ENCODE measurements at places on chromosomes 3 and 15.

DNA sequence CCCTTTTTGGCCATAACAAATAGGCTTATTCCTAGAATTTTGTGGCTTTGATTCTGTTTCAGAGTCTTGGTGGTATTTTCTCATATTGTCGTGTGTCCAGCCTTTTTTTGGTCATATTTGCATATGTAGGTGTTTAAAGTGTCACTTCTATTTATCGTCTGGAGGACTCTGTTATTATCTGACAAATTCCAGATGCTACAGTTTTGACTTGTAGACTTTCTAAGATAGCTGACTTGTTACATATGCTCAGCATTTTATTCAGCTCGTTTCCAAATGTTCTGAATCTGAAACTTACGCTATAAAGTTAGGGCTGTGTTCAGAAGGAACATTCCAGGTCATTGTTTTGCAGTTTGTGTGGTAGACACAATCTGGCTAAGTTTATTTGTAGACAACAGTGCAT, 1.9 kb downstream of the PPP4R2 start:
- no peak for DNase-seq

GRCh38 chr3:86949850-86950249, 41.1 kb downstream of the VGLL3 start:
- no peak for DNase-seq

- DNase-seq: no peak
Observed at GRCh38 chr3:138407236-138407907, 27.0 kb upstream of the ESYT3 start.

DNA sequence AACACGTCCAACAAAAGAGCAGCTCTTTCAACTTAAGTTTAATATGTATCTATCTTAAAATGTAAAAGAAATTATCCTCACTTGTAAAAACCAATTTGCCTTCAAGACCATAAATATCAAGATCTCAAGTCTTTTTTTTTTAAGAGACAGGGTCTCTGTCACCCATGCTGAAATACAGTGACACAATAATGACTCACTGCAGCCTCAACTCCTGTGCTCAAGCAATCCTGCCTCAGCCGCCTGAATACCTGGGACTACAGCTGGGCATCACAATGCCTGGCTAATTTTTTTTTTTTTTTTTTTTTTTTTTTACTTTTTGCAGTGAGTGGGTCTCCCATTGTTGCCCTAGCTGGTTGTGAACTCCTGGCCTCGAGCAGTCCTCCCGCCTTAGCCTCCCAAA, 26.0 kb downstream of the ACAP2 start:
- DNase-seq: no peak

- no peak for DNase-seq
Observed at GRCh38 chr3:143654906-143655305, 193.4 kb downstream of the SLC9A9 start.

GRCh38 chr3:5194801-5195509, 7.4 kb downstream of the EDEM1 start:
- no peak for DNase-seq

- no peak for DNase-seq
Observed at GRCh38 chr3:43910750-43911149, 220.0 kb downstream of the ABHD5 start.

GRCh38 chr3:175535351-175535750, 676.2 kb downstream of the NAALADL2 start:
- no peak for DNase-seq

- DNase-seq: no peak
Observed at GRCh38 chr15:74823324-74823723, 3.1 kb upstream of the CPLX3 start.

DNA sequence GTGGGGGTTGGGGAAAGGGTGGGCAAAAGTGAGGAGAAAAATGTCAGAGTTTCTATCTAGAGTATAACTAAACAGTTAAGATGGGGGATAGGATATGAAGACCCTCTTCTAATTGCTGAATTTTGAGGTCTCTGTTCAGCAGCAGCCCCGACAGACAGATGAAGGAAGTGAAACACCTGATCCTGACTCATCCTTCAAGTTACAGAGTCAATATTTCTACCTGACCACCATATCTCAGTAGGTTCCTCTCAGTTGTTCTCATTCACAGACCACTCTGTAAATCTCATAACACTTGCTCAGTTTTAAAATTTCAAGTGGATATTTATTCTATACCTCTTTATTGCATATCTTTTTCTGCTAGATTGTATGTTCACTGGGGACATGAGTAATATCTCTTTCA, 69.5 kb downstream of the CCDC54 start:
- DNase-seq: no peak

GRCh38 chr3:122458992-122459391, 43.1 kb upstream of the WDR5B start:
- no peak for DNase-seq

DNA sequence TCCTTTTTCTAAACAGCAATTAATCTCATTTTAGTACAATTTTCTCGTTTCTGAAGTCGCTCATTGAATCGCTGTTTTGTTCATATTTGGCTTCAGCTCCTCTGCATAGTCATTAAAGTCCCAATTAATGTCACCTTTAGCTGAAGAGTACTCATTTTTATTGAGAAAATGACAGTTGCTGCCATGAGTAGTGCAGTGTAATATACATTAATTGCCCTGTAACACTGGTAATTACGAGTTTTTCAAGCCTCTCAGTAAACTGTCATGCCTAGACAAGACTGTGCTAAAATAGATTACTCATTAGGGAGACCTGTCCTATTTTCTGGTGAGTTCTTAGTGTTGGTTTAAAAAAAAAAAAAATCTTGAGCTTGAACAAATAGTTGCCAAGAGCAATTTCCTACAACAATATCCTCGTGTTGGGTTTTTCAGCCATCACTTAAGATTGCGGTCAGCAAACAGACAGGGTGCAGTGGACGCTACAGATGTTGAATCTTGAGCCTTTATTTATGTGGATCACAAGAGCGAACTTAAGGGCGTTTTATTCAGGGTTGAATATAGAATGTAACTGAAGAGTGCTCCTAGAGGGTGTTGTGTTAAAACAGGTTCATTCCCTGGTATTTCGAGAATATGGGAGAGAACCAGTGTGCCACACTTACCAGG, 176.0 kb downstream of the CDIN1 start:
- DNase-seq: no peak

DNA sequence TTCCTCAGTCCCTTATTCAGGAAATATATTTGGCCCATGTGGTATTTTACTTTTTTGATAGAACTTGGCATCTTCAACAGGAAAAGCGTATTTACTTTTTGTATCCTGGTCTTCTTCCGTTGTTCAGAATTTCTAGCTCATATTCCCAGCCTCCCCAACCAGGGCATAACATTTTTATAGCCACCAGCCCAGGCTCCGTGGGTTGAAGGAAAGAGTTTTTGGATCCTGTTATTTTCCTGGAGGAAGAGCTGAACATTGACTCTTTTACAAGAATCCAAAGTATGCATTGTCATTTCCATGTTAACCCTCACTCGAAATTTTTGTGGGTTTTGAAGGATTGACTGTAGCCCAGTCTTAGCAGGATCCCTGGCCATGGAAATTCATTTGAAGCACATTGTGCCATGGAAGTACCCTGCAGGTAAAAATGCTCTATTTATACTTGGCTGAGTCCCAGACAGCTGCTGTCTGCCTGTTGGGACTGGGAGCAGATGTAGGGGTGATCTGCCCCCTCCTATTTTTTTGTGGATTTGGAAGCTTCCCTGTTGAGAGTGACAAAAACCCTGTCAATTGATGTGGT, 98.8 kb downstream of the AKAP13 start:
- no peak for DNase-seq

DNA sequence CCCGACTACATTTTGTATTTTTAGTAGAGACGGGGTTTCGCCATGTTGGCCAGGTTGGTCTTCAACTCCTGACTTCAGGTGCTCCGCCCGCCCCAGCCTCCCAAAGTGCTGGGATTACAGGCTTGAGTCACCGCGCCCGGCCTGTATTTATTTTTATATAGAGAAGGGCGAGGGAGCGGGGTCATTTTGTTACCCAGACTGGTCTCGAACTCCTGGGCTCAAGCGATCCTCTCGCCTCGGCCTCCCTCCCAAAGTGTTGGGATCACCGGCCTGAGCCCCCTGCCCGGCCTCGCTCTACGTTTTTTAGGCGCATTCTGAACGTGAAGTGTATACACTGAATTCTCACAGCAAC, 514 bp upstream of the PPP4R2 start:
- DNase-seq: no peak

DNA sequence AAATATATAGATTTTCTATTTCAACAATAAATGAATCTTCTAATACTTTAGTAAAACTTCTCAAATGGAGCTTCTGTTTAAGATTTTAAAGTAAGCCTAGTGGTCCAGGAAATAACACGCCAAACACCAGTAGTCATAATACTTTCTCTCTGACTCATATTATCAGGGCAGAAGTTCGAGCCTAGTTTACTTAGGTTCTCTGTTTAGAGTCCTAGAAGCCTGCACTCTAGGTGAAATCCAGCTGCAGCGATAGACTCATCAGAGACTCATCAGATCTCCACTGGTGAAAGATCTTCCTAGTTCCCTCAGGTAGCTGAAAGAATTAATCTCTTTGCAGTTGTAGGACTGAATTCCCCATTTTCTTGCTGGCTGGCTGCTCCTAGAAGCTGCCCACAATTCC, 552.5 kb upstream of the ROBO2 start:
- no peak for DNase-seq

Data from substantia nigra (tissue), 51 donors.